ENCODE measurements at places on chromosomes 11 and 22.
A peak's percentile ranks its signal among the peaks of the same experiment; 100 is the strongest.

GRCh38 chr22:44404341-44405020 lies 91.7 kb upstream of the SHISAL1 start:
- DNase-seq, result no peak

DNA sequence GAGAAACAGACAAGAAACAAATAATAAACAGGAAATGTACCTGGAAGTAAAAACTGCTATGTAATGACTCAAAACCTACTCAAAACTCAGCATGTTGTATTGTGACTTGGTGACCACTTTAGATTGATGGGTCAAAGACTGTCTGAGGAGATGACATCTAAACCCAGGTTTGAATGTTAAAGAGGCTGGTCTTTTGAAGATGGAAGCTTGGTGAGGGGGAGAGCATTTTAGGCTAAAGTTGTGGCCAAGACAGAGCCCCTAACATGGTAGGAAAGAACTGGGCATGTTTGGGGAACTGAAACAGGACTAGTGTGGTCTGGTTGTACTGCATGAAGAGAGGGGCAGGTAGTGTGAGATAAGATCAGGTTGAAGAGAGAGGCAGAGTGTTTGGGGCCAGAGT lies 85.3 kb upstream of the MYO18B start:
- peak; percentile 10 for DNase-seq

- no peak for DNase-seq
These were observed 337.6 kb downstream of the TBC1D22A start for GRCh38 chr22:47100019-47100418.

DNA sequence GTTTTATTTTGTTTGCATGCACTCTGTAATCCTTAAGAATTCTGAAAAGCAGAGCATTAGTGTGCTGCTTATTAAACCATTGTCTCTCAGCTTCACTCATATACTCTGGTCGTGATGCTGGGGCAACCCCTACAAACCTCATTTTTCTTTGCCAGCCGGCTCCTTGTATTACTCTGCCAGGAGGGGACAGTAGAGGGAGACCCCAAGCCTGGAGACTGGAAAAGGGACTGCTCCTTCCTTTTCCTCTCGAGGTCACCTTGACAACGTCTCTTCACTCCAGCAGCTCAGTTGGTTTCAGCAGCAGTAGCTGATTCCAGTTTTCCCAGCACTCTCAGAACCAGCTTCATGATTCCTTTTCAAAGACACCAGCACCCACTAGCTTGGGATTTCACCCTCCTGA lies 2.8 kb upstream of the JHY start:
- DNase-seq, result no peak

DNA sequence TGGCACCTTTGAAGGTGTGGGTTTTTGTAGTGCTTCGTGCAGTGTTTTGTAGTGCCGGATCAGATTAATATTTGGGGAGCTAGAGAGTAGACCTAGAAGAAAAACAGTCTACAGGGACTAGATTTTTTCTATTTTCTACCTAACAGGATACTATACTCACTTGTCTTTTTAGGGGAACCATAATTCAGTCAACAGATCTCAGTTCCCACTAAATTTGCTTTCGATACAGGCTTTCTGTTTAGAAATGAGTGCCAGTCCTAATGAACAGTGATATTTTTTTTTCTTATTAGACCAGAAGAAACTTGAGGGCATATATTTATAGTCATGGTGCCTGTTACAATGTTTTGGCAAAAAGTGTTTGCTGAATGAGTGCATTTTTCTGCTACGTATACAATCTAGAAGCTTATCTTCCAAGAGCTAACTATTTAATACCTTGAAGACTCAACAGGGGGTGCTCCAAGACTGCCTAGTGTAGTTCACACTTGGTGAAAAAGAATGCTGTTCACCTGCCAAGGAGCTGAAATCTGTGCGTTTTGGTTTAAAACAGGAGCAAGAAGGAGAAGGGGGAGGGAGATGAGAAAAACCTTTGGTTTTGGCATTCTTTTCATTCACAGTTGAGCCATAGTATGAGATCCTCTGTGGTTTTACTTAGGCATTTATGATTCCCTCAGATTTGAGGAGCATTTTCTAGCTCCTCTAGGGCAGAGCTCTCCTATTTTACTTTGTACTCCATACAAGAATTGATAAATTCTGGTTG lies 44.9 kb upstream of the VSTM5 start:
- DNase-seq, result peak; percentile 36

DNA sequence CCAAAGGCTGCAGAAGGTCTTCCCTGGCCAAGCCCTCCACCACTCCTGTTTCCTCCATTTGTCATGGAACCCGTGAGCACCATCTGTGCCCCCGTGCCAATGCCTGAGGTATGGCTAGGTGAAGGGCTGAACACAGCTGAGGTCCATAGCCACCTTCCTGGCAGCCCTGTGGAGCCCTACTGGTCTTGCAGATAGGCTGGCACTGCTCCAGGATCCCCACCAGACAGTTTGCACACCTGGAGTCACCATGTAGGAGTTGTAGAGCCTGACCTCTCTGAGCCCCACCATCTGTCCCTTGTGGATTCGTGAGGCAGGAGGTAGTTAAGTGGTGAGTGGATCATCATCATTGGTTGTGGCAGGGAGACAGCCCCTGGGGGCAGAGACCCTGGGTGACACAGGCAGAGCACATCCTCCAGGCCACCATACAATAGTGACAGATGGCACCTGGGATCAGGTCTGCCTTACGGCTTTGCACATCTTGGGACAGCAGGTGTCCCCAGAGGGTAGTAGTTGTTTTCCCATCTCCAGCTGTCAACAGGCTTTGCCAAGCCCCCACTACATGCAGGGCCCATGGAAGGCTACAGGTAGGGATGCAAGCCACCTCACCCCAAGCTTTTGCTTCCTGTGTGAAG lies 52.5 kb upstream of the SUSD2 start:
- DNase-seq, result no peak

DNA sequence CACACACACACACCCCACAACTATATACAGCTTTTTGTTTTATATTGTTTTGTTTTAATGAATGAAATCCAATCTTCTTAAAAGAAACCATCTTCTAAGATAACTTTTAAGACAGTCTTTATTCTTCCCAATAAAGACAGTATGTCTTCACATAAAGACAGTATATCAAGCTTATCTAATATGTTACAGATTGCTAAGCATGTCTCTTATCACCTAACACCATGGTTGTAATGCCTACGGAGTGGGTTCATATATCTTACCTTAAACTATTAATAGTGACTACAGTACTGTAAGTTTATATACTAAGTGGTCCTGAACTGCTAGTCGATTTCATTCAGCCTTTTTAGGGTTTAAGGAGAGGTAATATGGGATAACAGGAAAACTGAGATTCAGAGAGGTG lies 8.5 kb downstream of the RNF141 start:
- DNase-seq, result no peak

- no peak for DNase-seq
These were observed 793.6 kb upstream of the RAG2 start for GRCh38 chr11:37391615-37392014.

GRCh38 chr22:37213941-37214730 lies 1.9 kb upstream of the SSTR3 start:
- DNase-seq, result no peak

- DNase-seq, result no peak
These were observed 418.7 kb upstream of the ANO5 start for GRCh38 chr11:21774212-21774611.

DNA sequence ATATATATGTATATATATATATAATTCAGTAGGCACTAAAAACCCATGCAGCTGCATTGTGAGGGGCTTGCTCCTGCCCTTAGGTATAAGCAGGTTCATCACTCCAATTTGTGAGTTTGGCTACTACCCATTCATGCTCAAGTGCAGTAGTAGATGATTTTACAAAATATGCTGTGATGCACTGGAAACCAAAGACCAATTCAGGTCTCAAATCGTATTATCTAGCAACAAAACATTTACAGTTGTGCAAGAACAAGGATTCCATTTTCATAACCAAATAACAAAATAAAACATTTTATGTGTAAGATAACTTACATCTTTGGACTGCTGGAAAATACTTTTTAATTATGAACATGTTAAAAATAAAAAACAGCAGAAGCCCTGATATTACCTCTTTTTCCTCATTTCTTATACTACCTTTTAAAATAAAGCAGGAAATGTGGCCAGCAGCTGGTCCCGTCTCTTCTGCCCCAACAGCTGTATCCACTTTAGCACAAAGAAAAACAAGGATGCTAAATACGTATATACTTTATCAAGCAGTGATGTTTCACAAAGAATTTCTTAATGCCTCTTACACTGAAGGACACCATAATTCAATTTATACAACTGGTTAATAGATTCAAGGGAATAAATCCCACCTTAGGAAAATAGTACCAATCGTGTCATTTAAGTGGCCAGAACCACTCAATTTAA lies 2.8 kb downstream of the CREBZF start:
- no peak for DNase-seq

DNA sequence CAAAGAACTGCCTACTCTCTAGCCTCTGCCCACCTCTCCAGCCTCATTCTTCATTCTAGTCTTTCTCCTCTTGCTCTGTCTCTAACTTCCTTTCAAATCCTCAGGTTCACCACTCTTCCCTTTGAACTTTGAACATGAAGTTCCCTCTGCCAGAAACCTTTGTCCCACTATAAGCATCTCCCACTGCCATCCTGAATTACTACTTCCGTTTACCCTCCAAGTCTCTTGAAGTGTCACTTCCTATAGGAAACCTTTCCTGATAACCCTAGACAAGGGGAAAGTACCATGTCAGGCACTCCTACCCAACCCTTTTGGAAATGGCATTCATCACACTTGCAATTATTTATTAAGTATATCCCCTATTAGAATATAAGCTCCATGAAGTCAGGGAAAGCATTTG lies 3.1 kb downstream of the RAB30 start:
- DNase-seq, result no peak

All from KBM-7 (cell line).